ENCODE measurements at places on chromosomes 6 and 20. TPM values are rescaled to one million over a fixed set of nuclear protein-coding genes. Genes with fewer than 3 reads are reported as not detected.

Gene BNIP5
- not detected for total RNA-seq

Gene HTR1B
- 0.33 TPM for total RNA-seq

Gene AURKA
- 0.98 TPM for total RNA-seq

Gene ASIP
- 0.96 TPM for total RNA-seq

Gene SLC2A10
- 19.8 TPM for total RNA-seq

Gene CYB5R4
- total RNA-seq, result 11.1 TPM

Gene LRRN4
- not detected for total RNA-seq

Gene RAB44
- 1.9 TPM for total RNA-seq

Gene GTF3C6
- 28.5 TPM for total RNA-seq

GRCh38 chr20:53001498-53002301 lies 29.5 kb downstream of the TSHZ2 start:
- DNase-seq, result no peak

DNA sequence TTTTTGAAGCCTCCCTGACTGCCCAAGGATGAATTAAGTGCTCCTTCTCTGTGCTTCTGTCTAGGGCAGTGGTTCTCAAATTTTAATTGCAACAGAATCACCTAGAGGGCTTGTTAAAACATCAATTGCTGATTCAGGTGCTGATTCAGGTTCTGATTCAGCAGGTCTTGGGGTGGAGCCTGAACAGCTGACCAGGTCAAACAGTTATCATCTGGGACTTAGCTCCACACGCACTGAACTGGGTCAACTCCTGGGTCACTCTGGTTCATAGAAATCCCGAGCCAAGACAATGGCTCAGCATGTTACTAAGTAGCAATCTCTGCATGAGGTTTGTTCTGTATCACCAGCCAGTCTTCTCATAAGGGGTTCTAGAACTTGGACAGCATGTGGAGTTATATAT lies 192.3 kb downstream of the GJA1 start:
- DNase-seq, result no peak

DNA sequence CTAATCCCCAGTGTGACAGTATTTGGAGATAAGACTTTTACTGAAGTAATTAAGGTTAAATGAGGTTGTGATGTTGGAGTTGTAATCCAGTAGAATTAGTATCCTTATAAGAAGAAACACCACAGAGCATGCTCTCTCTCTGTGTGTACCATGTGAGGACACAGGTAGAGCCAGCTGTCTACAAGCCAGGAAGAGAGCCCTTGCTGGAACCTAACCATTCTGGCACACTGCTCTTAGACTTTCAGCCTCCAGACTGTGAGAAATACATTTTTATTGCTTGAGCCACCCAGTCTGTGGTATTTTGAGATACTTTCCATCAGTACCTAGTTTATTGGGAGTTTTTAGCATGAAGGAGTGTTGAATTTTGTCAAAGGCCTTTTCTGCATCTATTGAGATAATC lies 110.2 kb downstream of the PHF3 start:
- DNase-seq, result no peak

GRCh38 chr6:83867527-83868161 lies 8.2 kb downstream of the CYB5R4 start:
- no peak for DNase-seq

- DNase-seq, result no peak
Observed at GRCh38 chr6:113049190-113049589, 702.1 kb downstream of the RFPL4B start.

GRCh38 chr6:24415753-24416152 lies 13.0 kb downstream of the MRS2 start:
- no peak for DNase-seq

DNA sequence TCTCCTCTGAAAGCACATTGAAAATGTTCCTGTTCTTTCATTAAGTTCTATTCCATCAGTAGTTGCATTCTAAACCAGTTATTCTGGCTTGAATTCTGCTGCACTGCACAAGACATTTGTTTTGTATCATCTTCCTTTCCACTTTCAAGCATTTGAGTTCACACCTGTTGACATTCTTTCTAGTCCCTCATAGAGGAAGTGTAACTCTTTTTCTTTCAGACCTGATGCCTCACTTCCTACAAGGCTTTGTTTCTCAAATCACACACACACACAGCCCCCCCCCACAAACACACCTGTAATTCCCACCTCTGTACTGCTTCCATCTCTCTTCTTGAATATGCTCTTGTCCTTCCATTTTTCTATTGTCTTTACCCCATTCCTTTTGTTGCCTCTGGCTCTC lies 50.9 kb downstream of the CCN2 start:
- DNase-seq, result no peak

GRCh38 chr6:38281126-38281525 lies 358.6 kb downstream of the BTBD9 start:
- no peak for DNase-seq

DNA sequence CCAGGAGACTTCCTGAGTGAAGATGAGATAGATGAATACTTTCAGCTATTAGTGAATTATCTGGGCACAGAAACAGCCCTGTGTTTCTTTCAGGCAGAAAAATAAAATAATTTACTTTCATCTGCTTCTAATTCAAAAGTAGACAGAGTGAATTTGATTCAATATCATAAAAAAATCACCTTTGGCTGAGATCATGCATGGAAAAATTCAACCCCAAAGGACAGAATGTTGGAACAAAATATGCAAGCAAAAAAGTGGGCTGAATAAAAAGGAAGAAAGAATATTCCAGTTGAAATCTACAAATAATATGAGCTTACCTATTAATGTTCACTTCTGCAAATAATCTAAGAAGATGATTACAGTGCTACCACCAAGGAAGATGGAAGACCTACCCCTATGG lies 546.9 kb downstream of the TFAP2B start:
- no peak for DNase-seq

DNA sequence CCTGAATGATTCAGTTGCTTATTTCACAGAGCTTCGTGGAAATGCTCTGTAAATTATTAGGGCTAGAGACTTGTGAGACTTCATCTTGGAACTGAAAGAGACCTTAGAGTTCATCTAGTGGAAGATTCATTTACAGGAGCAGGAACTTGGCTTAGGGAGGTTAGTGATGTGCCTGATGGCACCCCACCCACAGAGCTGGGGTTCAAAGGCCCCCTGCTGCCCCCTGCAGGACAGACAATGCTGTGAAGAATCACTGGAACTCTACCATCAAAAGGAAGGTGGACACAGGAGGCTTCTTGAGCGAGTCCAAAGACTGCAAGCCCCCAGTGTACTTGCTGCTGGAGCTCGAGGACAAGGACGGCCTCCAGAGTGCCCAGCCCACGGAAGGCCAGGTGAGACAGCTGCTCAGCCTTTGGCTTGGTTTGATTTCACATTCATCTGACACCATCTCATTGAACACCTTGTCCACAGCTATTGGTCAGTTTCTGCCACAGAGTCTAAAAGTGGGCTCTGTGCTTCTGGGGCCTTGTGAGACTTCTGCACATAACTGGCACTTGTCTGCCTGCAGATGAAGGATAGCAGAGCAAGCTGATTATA lies 25.1 kb downstream of the MYBL2 start:
- no peak for DNase-seq

DNA sequence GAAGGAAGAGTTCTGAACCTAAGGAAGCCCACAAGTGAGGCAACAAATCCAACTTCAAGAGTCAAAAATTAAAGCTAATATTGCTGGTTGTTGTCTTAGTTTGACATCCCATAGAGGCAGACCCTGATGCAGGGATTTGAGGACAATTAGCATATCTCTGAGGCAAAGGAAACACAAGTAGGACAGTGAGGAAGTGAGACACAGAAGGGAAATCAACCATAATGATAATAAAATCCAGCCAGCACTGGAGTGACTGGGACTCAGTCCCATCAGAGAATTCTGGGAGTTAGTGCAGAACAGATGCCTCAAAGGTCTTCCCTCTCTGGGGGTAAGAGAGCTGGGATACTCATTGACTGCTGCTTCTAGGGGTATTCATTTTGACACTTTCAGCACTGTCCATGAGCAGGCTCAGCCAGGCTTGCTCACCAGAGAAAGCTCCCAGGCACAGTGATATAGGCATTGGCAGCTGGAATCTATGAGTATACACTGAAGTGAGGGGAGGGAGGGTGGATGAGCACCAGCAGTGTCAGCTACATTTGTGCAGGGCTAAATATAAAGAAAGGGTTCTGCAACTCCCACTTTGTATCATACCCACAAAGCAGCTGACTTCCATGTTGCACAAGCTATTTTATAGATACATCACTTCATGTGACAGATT lies 43.4 kb upstream of the SPTLC3 start:
- no peak for DNase-seq

DNA sequence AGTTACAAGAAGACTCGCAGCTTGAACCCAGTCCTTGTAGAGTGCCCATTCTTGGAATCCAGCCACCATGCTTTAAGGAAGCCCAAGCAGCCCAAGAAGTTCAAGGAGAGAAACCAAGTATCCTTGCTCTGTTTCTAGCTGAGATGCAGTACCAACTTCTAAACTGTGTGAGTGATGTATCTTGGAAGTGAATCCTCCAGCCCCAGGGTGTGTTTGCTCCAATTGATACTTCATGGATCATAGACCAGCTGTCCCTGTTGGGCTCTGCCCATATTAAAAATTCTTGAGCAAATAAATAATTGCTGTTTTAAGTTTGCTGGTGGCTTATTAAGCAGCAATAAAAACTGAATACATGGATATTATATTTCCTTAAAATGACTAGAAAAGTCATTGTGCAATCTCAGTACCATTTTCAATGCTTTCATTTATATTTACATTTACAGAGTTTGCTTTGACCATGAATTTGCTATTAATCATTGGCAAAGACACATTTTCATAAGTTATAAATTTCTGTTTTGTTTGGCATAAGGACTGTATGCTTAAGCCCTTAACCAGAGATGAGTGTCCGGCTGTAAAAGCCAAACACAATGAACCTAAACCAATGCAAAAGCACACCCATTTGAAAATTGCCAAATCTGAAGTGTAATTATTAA lies 9.2 kb downstream of the SPTLC3 start:
- DNase-seq, result no peak

DNA sequence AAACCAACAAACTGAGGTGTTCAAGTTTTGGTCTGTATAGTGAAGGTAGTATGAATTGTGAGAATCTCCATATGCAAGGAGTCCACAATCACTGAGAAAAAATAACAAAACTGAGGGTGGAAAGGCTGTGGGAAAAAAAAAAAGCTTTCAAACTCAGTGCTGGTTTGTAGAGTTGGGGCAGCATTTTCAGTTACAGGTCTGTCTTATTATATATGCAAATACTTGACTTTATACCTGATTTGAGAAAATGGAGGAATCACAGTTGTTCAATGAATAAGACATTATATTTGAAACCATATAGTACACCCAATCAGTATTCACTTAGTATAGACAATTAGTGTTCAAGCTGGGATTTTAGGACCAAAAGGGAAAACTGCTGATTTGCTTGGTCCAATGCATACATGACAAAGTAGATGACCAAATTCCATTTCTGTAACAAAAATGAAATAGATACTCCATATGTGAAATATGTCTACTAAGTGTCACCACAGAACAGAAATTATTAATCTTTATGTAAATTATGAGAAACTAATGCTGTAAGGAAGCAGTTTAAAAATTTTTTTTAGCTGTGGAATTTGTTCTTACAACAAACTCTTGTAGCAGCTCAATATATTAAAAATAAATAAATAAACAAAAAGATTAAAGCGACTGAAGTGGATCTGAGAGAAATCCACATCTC lies 187.7 kb downstream of the ASCC3 start:
- no peak for DNase-seq

- DNase-seq, result no peak
Observed at GRCh38 chr6:42502127-42502526, 50.4 kb upstream of the TRERF1 start.

DNA sequence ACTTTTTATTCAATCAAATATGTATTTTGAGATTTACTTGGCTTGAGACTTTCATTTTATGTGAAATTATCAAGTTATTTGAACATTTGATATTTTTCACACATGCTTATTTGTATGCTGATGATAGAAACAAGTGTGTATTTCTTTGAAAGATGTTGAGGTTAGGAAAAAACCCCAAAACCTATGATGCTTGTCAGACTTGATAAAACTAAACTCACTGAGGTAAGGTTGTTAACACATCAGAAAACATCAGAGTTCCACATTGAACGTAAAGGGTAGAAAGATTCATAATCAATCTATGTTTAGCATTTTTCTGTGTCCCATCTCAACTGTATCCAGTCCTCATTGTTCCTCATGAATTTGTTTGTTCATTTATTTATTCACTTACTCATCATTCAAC lies 12.2 kb downstream of the SF3B5 start:
- no peak for DNase-seq

- no peak for DNase-seq
Observed at GRCh38 chr6:113466526-113466925, 390.6 kb upstream of the MARCKS start.

GRCh38 chr6:42555477-42556457 lies 8.1 kb upstream of the UBR2 start:
- no peak for DNase-seq

GRCh38 chr20:24951536-24952083 lies 2.5 kb downstream of the CST7 start:
- DNase-seq, result no peak

- DNase-seq, result no peak
Observed at GRCh38 chr6:167711768-167712730, 114.7 kb upstream of the AFDN start.

GRCh38 chr20:15060265-15061060 lies 723.1 kb upstream of the FLRT3 start:
- DNase-seq, result no peak

DNA sequence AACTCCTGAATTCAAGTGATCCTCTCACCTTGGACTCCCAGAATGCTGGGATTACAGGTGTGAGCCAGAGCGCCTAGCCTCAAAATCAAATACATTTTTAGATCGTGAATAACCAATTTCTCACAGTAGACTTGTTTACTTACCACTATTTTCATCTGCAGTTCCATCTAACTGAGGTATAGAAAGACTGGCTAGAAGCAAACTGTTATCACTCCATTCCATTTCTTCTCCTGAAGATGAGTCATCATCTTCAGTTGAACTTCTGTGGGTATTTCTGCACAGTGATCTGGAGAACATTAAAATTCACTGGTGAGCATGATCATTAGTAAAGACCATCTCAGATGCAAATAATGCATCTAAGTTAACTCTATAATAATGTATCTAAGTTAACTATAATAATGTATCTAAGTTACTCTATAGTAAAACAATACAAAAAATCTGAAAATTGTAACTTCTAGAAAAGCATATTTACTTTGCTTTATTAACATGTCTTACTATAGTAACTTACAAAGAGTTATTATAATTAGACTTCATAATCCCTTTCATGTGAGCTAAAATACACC lies 105.4 kb downstream of the REV3L start:
- DNase-seq, result no peak

GRCh38 chr6:166725571-166725970 lies 98.5 kb upstream of the RPS6KA2 start:
- DNase-seq, result no peak

DNA sequence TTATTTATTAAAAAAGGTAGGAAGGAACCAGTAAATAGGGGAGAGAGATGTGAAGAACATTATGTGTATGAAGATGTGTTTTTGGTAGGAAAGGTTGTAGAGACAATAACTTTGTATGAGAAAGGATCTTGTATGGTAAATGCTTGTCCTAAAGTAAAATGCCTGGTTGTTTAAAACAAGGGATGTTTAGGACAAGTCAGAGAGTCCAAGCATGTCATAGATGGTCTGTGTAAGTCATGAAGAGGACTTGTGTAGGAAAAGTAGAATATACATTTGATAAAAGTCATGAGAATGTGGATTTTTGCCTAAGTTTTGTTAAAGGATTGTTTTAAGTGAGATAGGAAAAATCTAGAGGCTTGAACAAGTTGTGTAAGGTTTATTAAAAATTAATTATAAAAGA lies 325.1 kb downstream of the CDH26 start:
- DNase-seq, result no peak

- DNase-seq, result no peak
Observed at GRCh38 chr6:87661016-87661415, 41.0 kb downstream of the AKIRIN2 start.

Data from breast epithelium (tissue), 4 donors.